ENCODE measurements at places on chromosomes 11 and 22. TPM values are rescaled to one million over a fixed set of nuclear protein-coding genes. Genes with fewer than 3 reads are reported as not detected.
A peak's percentile ranks its signal among the peaks of the same experiment; 100 is the strongest.

DNA sequence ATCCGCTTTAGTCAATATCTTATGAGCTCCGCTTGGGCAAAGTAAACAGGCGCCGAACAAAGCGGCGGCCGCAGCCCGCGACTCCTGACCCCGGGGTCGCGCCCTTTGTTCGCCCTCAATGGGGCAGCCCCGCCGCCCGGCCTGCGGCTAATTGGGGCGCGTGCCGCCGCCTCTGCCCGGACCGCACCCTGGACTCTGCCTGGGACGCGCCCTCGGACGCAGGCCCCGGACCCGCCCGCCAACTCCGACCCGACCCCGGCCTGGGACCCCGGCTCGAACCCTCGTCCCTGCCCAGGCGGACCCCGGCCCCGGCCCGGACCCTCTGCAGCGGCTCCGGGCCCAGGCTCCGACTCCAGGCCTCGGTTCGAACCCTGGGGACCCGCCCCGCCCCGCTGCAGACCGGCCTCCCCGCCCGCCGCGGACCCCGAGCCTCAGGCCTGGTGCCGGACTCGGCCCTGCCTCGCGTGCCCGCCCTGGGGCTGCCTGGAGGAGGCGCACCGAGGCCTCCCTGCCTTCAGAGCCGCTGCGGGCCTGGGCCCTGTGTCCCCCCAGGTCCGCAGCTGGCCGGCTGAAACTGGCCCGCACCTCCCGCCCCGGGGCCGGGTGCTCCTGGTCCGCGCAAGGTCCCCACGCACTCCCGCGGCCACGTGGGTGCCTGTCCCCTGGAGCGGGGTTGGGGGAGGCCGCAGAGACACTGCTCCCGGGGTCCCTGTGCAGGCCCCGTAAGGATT lies 84.7 kb upstream of the WNT7B start:
- peak; percentile 59 for DNase-seq

- no peak for DNase-seq
Measured at GRCh38 chr22:39988386-39989114, 6.2 kb upstream of the FAM83F start.

GRCh38 chr22:43002202-43002586 lies 12.8 kb downstream of the PACSIN2 start:
- DNase-seq, result no peak

DNA sequence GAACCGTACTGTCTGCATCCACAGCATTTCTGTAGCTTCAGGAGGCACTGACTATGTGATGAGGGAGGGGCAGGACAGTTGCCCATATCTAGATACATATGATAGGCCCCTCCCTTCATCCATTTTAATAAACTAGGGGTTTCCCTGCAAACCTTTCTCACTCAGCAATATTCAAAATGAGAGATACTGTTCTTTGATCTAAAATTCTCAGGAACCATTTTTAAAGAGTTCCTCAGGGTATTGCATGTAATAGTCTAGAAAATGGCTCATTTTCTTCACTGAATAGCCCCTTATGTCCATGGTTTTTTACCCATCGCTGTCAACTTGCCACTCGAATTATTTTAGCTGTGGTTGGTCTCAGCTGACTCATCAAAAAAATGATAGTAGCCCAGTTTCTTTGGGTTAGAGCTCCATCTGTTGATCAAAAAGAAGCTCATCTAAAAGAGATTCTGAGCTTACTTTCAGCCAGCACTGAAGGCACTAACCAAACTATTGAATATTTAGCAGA lies 37.0 kb upstream of the DNAJB7 start:
- DNase-seq, result no peak

Gene MS4A4E
- total RNA-seq, result 0.24 TPM

DNA sequence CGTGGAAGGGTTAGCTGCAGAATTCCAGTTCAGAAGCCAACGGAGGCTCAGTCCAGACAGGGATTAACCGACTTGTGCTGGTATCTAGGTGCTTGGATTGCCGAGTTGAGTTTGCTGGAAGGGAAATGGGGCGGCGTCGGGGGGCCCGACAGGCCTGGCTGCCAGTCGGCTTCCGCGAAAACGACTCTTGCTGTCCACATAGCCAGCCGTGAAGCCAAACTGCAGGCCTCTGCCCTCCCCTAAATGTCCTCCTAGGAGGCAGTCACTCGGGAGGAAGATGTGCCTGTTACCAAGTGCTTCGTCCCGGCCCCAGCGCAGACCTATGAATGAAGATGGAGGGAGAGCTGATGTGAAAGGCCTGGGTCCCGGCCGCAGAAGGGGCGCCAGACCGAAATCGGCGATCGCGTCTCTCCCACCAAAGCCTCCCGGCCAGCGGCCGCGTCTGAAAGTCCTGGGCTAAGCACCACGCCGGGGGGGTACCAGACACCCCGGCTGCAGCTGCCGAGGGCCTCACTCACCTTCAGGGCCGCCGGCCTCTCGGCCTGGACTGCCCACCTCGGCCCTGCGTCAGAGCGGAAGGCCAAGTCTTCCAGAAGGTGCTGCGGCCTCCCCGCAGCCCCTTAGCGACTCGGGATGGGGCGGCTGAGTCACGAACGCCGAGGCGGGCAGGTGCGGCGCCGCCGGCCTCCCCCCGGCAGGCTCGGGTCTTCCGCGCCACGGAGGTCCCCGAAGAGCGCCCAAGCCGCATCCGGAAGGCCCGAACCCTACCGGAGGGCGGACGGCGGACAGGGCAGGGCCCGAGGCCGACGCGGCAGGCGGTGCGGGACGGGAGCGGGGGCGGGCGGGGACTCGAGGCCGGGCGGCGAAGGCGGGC lies 7.5 kb downstream of the DPAGT1 start:
- no peak for DNase-seq

Gene PIWIL4
- 4.7 TPM for total RNA-seq

GRCh38 chr22:40008726-40009291 lies 14.1 kb downstream of the FAM83F start:
- DNase-seq, result no peak

DNA sequence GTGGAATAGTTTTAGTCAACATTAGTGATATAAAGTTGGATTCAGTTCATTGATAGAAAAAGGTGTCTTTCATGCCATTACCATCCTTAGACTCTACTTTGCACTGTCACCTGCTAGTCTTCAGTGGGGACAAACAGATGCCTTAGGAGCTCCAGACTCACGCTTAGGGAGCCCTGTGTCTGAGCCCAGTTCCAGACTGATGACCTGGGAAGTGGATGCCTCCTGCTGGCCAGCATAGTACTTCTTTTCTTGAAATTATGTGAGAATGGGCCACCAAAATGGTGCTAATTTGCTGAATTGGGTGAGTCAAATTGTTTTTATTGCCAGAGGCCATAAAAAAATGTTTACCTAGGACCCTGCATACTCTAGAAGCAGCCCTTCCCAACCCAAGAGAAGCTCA lies 53.9 kb downstream of the NOX4 start:
- DNase-seq, result no peak

Gene SCGB1D2
- total RNA-seq, result 0.91 TPM

GRCh38 chr11:44771841-44772240 lies 45.1 kb downstream of the TSPAN18 start:
- no peak for DNase-seq

DNA sequence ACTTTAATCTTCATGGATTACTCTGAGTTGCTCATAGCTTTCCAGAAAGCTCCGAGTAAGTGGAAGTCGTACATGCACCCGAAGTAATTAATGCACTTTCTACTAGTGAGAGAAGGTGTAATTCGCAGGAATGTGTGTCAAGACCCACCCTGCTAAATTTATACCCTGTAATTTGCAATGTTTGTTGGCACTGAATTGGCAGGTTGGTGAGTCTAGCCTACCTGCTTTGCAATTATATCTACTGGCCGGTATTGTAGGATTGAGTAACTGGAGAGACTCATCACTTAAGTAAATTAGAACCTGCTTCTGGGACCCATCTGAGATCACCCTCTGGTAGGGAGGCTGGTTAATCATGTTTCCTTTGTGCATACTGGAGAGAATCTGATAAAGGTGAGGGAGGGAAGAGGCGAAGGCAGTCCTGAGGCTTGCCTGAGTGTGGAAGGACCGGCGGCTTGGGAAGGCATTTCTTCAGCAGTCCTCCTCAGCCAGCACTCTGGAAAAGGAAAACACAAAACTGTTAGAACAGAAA lies 63.3 kb downstream of the LDLRAD3 start:
- DNase-seq, result no peak

Gene LZTR1
- total RNA-seq, result 20.2 TPM

DNA sequence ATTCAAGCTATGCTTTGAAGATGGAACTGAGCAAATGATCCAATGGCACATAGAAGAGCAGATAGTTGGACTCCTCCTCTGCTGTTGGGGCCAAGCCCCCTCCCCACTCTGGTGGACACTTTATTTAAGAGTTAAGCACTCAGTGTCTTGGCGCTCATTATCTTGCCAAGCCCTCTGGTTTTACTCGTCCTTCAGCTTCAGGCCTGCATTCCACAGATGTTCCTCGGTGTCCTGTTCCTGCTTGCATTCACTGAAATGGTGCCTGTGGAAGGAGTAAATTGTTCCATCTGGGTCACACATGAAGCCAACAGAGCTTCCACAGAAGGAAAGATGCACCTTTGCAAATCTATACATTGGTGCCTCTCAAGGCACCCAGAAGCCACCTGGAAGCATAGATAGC lies 26.1 kb downstream of the MAML2 start:
- DNase-seq, result no peak

DNA sequence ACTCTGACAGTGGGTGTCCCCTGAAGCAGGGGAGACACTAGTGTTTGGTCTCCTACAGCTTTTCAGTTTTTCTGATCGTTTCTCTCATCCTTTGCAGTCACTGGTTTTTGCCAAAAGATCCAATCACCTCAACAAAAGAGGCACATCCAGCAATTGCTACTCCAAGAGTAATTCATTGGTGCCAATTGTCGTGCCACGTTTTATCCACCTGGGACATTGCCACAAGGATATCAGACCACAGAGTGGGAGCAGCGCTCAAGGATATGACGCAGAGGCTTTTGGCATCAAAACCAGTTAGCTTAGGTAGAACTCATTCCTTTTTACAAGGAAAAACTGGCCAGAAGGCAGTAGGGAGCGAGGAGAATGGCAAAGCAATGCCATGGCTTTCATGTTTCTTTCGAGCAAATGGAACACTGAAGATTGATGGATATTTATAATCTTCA lies 40.9 kb upstream of the BLID start:
- no peak for DNase-seq

GRCh38 chr11:123905826-123906225 lies 3.9 kb downstream of the OR8D4 start:
- no peak for DNase-seq

DNA sequence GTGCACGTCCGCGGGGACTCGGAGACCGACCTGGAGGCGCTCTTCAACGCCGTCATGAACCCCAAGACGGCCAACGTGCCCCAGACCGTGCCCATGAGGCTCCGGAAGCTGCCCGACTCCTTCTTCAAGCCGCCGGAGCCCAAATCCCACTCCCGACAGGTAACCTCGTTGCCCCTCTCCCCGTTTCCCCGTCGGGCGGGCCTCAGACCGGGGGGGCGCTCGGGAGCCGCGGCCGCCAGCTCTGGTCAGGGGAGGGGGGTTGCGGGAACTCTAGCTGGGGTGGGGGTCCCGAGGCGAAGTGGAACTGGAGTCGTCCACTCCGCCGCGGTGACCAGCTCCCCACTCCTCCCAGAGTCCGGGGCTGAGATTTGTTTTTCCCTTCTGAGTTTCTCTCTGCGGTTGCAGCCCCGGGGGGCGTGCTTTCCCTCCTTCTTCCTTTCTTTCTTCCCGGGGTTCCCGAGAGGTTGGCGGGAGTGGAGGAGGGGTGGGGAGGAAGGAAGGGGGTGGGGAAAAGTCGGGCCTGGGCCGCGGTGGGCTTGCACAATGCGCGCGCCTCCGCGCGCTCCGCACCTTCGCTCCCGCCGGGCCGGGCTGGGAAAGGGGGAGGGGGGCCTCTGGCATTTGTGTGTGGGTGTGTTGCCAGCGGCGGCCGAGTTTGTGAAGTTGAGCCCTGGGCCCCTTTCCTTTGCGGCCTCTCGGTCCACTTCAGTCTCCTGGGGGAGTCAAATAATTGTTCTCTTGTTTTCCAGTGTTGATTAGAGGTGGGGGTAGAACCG lies 952 bp downstream of the YAP1 start:
- peak; percentile 70 for DNase-seq

- no peak for DNase-seq
Measured at GRCh38 chr11:126398721-126399120, 43.2 kb downstream of the ST3GAL4 start.

Gene MUC2
- total RNA-seq, result not detected

- DNase-seq, result no peak
Measured at GRCh38 chr11:104791896-104792295, 106.4 kb downstream of the CASP12 start.

Gene NLRX1
- total RNA-seq, result 7.7 TPM

- DNase-seq, result no peak
Measured at GRCh38 chr11:2437516-2437915, 6.8 kb downstream of the TRPM5 start.

DNA sequence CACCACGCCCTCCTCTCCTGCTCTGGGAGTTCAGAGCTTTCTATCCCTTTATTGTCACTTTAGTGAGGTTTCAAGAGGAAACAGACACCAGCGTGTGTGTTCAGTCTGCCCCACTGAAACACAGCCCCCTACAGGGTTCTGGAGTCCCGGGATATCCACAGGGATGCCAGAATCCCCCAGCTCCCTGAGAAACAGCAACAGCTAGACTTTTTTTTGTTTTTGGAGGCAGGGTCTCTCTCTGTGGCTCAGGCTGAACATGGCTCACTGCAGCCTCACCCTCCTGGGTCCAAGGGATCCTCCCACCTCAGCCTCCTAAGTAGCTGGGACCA lies 10.4 kb downstream of the SULT4A1 start:
- DNase-seq, result no peak

Gene HTATIP2
- 11.3 TPM for total RNA-seq

Gene INTS4
- 17.9 TPM for total RNA-seq

- no peak for DNase-seq
Measured at GRCh38 chr11:77617892-77618291, 19.7 kb downstream of the CLNS1A start.

- peak; percentile 40 for DNase-seq
Measured at GRCh38 chr22:42879371-42880021, 22.4 kb upstream of the ARFGAP3 start.

Gene OR52I2
- not detected for total RNA-seq

GRCh38 chr11:123301696-123302400 lies 106.8 kb upstream of the CLMP start:
- DNase-seq, result peak; percentile 80

Gene DUSP8
- 10.1 TPM for total RNA-seq

DNA sequence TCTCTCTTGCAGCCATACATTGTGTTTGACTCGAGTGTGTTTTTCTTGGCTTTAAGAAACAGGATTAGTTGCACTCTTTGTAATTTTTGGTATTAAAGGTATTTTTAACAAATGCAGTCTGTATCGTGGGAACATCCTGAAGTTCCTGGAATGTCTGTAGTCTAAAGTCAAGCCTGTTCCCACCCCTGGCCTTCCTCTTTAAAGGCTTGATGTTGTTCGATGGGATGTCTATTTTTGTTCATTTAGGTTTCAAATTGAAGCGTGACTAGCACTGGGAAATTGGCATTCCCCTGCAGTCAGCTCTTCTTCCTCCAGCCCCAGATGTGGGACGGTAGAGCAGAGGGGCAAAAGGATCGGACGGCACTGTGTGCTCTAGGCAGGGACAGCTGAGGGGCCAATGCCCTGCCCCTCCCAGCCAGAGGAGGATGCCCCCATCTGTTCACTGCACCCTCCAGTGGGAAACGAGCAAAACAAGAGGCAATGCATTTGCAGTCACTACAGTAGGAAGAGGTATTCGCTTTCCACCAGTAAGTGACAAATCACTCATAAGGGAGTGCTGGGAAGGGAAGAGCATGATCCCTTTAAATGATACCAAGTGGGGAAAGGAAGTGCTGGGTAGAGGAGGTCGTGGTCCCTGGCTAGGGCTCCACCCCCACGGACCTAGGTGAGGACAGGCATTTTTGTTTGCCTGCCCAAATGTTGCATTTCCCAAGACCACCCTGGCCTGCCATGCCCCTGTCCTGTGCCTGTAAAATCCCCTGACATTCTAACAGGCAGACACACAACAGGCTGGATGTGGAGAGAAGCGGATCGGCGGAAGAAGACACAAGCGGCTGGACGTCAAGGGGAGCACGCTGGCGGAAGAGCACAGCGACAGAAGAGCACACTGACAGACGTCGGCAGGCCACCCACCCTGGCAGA lies 47.4 kb upstream of the SEPTIN5 start:
- DNase-seq, result no peak

Gene GTF2H1
- total RNA-seq, result 23.1 TPM
